CD4-positive, alpha-beta T cell treated with Interferon alpha-2 for 1 hour (primary cell): ENCODE measurements at places on chromosomes 7 and 10.

- no peak for DNase-seq
Measured at GRCh38 chr7:105647591-105647990, 66.3 kb upstream of the EFCAB10 start.

GRCh38 chr7:17682586-17682985 is 257.7 kb downstream of the SNX13 start:
- no peak for DNase-seq

DNA sequence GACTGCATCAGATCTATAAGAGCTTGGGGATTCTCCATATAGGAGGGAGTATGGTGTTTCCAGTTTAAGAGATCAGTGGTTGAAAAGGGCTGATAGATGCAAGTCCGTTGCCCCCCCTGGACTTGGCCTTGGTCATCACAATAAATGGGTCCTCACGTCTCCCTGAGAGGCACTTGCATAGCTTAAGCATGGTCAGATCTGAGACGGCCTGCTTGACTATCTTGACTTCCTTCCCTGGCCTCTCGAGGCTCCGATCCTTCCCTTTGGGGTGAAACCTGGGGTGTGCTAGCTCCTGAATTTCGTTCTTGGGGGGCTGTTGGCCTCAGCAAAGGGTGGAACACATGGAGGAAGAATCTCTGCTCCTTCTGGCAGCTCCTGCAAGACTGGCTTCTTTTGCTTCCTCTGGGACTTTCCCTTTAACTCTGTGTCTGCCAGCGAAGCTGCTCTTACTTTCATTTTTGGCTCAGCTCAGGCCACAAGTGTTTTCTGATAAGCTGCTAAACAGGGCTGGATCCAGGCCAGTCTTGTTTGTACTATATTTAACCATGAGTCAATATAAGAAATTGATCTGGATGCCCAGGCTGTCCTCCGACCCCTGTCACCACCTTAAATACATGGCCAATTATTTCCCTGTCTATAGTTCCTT is 11.2 kb upstream of the ZNF485 start:
- DNase-seq: peak; percentile 65

- no peak for DNase-seq
Measured at GRCh38 chr10:29041616-29042015, 247.3 kb upstream of the LYZL1 start.

DNA sequence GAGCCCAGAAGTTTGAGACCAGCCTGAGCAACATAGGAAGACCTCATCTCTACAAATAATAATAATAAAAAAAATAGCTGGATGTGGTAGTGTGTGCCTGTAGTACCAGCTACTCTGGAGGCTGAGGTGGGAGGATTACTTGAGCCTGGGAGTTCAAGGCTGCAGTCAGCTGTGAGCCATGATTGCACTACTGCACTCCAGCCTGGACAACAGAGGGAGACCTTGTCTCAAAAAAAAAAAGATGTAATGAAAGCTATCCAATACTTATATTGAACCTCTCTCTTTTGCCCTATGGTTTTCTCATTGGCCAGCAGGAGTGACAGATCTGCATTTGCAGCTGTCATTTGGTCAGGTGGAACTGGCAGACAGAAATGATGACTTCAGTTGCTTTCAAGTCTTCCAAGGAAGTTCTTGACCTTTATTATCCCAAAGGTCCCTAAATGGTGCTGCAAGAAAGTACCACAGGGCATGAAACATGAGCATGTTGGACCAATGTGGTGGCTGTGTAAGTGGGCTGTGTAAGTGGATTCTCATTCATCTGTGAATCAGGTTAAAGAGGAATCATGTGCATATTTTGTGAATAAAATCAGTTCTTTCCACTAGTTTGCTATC is 99.4 kb downstream of the CALD1 start:
- no peak for DNase-seq

DNA sequence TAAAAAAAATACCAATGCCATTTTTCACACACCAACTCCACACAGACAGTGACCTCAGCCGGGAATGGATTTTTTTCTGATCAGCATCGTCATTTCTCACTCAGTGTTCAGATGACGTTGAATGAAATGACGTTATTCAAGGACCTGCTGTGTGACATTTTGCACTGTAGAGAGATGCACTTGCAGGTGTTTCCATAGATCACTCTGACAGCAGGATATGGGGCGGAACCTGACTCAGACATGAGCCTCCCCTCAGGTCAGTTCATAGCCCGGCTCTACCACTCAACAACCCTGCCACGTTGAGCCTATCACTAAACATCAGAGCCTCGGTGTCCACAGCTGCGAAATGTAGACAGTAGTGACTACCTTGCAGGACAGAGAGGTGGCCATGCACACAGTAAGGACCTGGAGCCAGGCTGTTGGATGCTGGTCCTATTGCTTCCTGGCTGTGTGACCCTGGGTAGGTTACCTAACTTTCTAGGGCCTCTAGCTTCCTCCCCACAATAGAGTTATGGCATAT is 41.4 kb upstream of the ANTXRL start:
- no peak for DNase-seq

DNA sequence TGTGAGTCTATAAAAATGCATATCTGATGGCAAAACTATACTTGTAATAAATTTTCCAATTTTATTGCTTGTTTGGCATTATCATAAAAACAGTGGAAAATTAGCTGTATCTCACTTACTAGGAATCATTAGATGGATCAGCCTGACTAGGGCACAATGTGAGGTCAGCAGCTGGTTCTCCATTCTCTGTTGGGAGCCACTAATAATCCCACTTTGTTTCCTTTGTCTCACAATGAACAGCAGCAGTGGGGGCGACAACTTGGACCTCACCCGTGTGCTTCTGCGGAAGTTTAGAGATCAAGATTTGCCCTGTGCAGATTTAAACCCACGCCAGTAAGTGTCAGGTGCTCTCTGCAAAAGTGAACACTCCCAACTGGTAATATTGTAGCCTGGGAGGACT is 295.5 kb downstream of the ABCA13 start:
- no peak for DNase-seq

DNA sequence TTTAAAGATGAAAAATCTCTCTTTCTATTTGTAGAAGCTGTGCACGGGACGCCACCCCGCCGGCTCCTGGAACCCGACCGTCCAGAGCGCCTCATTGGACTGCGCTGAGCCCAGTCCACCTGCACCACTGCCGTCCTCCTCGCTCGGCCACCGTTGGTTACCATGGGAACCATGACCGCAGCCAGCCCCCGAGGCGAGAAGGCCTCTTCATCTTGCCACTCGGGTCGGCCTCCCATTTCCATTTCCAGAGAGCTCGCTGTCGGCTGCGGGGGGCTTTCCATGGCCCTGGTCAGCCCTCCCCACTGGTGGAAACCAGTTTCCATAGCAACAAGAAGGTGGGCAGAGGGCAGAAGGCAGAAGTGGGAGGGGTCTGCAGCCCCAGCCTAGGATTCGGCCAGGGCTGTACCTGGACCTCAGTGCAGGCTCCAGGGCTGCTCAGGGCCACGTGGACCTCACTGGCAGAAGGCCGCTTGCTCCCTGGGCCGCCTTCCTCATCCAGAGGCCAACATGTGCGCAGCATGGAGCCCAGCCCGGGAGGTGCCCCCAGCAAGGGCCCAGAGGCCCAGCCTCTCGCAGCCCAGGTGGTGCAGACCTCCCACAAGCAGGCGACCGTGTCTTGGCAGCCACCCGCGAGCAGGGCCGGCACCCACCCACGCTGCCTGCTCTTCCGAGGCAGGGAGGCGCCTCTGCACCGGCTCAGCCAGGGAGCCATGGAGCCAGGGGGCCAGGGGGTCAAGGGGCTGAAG is 283.5 kb upstream of the PPP2R2D start:
- no peak for DNase-seq

DNA sequence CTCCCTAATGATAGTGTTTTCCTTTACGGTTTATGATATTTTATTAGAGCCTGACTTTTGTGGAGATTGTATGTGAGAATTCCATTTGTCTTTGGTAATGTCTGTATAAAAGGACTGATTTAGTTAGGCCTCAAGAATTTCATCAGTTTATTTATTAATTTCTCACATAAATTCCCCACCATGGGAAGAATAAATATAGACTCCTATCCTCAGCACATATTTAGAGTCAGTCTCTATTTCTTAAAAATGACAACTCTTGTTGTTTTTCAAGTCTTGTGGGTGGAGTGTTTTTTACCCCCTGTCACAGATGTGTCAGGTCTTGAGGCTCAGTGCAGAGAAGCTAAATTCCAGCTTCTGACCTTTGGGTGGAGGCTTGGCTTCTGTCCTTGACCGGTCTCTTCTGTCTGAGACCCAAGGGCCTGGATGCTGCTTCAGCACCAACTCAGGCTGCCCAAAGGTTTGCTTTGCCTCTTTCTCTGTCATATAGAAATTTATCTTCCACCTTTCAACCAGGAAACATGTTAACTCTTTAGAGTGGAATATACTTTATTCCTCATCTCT is 117.3 kb upstream of the INHBA start:
- no peak for DNase-seq

DNA sequence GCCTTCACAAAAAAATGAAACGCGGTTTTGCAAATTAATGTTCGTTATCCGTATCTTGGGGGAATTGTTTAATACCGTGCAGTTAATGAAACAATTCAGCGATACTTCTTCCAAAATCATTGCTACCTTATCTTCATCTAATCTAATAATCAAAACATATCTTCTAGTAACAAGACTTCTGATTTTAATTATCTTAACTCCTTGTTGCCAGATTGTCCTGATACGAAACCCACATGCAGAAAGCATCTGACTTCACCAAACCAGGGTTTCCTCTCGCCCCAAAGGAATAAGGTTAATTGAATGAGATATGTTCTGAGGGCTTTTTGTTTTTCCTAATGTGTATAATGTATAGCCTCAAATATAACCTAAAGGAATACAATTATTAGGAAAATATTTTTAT is 105.2 kb upstream of the SH2B2 start:
- no peak for DNase-seq

- DNase-seq: peak; percentile 83
Measured at GRCh38 chr10:87095236-87095945, 385 bp downstream of the SHLD2 start.

- DNase-seq: no peak
Measured at GRCh38 chr7:141231018-141231792, 157.3 kb downstream of the TMEM178B start.

DNA sequence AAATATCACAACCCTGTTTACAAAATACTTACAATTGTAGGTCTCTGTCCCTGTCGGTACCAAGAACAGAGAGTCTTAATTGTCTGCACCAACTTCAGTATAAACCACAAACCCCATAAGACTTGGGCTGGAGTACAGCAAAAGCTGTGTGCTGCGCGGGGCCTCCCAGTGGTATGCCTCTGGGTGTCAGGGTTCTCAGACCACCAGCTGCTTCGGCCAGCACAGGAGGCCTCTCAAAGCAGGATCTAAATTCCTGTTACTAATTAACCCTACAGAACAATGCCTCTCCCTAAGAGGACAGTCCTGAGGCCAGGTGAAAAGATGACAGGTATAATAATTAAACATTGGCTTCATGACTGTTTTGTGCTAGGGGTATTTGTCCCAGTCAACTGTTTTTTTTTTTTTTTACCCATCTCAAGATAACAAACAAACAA is 957 bp upstream of the SVIL start:
- peak; percentile 35 for DNase-seq

DNA sequence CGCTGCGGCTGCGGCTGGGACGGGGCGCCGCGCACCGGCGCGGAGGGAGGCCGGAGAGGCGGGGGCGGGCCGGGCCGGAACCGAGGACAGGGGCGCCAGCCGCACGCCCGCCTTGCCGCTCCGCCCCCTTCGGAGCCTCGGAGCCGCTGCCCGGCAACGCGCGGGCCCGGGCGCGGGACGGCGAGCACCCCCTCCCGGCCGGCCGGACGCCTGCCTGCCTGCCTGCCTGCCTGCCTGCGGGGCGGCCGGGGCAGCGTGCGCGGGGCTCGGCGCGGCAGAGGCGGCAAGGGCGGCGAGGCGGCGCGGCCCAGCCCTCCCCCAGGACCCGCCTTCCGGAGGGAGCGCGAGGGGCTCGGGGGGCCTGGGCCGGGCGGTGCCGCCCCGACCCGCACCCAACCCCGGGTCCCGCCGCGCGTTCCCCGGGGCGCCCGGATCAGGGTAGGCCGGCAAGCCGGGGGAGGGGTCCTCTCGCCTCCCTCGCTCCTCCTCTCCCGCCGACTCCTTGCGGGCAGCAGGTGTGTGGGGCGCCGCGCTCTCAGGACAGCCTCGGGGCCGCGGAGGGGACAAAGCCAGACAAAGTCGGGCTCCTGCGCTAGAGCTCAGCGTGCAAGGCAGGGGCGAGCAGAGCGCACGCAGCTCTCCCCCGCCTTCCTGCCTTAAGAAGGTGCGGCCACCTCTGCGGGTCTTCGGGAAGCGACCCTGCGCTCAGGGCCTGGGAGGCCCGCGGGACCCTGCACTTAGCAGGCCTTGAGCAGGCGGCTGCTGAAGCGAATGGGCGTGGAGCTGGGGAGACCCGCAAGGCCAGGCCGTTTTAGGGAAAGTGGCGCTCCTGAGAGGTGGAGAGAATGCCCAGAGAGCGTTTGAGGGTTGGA is at the start of gene KIAA1549:
Gene KIAA1549, minus strand, starts transcription at position 58 of the 872 bp plus-strand sequence. CDS start 120 bp downstream, outside the sequence.
- DNase-seq: peak; percentile 35

- no peak for DNase-seq
Measured at GRCh38 chr10:104242545-104242944, 10.4 kb upstream of the CFAP43 start.

- no peak for DNase-seq
Measured at GRCh38 chr10:86288695-86289576, 77.7 kb downstream of the GRID1 start.

- DNase-seq: no peak
Measured at GRCh38 chr7:28812616-28813015, 145.5 kb downstream of the TRIL start.

DNA sequence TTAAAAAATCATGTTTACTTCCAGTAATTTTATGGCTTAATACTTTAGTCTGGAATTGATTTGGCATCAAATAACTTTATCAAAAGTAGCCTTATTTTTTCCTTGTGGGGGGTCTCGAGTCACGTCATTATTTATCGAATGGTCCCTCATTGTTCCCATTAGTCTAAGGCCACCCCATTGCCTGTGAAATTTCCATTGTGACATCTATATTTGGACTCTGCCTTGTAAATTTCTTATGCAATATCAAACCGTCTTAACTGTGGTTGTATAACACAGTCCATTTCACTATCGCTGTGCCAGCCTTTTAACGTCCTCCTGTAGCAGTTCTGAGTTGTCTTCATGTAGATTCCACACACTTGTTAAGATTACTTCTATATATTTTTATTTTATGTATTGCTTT is 103.9 kb upstream of the RET start:
- DNase-seq: no peak

DNA sequence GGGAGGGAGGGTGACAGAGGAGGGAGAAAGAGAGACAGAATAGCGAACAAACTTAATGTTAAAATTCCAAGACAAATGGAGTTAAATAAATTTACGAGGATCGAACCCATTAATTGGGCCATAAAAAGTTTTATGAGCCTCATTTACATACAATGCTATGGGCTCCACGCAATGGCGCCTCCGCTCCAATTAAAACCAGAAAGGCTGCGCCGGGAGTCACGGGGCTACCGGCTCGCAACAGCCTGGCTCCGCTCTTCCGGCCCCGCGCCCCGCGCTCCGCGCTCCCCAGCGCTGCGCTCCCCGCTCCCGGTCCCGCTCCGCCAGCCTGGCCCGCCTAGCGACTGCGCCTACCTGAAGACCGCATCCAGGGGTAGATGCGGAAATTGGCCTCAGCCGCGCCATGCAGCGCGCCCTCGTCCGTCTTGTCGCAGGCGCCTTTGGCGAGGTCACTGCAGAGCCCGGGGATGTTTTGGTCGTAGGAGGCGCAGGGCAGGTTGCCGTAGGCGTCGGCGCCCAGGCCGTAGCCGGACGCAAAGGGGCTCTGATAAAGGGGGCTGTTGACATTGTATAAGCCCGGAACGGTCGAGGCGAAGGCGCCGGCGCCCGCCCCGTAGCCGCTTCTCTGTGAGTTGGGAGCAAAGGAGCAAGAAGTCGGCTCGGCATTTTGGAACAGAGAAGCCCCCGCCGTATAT is 513 bp downstream of the HOXA7 start:
- no peak for DNase-seq

- DNase-seq: no peak
Measured at GRCh38 chr10:101250136-101250535, 20.9 kb upstream of the LBX1 start.

- DNase-seq: no peak
Measured at GRCh38 chr7:117193564-117193963, 129.3 kb downstream of the WNT2 start.
